ENCODE measurements at places on chromosomes 11 and 22.

GRCh38 chr11:9691865-9692264, 28.0 kb downstream of the SWAP70 start:
- no peak for DNase-seq

DNA sequence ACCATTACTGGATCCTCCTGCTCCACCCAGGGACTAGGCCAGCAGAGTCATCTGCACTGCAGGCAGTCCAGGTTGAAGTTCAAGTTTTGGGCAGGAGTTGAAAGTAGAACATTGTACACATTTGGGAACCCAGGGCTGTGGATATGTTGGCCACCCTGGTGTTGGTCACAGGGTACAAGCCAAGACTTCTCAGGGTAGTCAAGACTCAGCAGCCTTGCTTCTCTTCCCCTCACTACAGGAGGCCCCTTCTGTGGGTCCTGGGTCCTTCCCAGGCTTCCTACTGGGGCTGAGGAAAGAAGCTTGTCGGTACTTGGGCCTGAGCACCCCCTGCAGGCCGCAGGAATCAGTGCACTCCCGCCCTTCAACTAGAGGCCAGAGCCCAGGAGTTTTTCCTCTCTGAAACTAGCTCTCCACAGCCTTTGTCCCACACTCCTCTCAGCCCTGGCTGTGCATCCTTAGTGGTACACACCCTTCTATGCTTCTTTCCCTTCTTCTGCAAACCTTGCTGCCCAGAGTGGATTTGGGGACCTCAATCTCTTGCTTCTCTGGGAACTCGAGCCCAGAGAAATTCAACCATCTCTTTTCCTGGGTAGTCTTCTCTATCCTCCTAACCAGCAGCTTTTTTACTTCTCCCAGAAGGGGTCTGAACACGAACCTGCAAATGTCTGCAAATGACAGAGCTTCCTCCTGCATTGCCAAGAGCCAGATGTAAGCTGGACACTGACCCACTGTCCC, 2.6 kb upstream of the HPX start:
- no peak for DNase-seq

GRCh38 chr22:17924735-17925364, 99.5 kb downstream of the MICAL3 start:
- no peak for DNase-seq

- no peak for DNase-seq
Observed at GRCh38 chr11:16815047-16815767, 76.8 kb downstream of the C11orf58 start.

DNA sequence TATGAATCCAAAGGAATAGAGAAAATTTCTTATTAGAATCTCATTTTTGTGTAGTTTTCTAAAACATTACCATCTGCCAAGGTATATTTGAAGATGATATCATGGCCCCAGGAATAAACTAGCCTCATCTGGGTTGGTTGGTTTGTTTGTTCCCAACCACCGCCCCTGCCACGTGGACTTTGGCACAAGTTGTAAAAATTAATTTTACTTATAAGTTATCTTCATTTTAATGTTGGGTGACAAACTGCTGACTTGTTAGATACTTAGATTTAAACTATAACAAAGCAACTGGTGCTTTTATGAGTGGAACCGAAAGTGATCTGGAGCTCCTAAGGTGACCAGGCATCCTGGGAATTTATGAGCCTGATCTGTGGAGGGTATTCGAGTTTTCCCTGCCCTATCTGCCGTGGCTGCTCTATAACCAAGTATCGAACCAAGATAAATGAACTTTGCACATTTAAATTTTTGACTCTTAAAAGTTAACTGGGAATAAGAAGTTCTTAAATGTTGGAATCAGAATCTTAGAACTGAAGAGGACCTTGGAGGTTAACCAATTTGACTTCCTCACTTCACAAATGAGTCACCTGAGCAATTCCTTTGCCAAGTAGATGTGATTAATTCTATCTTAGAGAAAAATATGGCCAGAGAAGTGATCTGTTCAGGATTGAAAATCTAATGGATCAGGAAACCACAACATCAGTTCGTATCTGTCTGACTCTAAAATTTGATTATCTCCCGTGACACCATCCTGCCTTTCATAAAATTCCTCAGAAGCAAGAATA, 129.1 kb upstream of the ARHGAP42 start:
- DNase-seq: no peak

GRCh38 chr22:50456466-50457234, 18.2 kb downstream of the SBF1 start:
- no peak for DNase-seq

DNA sequence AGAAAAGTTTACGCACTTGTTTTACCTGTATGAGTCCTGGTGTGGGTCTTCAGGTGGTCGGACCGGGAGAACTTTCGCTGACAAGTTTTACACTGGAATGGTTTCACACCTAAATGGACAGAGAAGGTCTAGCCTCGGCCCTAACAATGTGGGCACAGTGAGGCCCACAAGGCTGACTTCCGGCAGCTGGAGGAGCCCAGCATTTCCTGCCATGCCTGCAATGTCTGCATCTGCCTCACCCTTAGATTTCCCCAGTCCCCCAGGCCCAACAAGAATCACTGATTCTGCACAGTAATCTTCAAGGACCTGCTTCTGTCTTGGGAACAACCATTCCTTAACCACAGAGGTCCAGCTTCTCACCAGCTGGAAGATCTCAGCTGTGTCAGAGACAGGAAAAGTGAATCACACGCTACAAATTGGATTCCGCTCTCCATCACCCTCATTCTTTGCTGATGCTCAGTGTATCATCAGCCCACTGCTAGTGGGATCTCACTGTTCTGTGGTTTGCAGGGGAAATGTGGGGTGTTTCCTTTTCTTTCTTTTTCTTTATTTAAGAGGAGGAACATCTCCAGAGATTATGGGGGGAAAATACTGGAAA, 43.3 kb downstream of the WT1 start:
- no peak for DNase-seq

DNA sequence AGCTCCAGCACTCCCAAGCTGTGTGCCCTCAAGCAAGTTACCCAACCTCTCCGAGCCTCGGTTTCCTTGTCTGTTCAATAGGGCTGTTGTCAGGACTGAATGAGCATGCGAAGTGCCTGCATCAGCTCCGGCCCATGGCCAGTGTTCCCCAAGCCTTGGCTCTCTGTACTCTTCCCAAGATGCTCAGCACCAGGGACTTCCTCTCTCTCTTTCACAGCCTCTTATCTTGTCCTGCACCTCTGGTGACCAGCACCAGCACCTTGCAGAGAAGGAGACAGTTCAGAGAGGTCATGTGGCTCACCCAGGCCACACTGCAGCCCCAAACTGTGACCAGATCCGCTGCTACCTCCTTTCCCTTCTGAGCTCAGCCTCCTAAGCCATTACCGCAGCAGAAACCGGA, 120.3 kb upstream of the ANO1 start:
- DNase-seq: no peak

GRCh38 chr22:17213976-17214375, 5.3 kb downstream of the ADA2 start:
- DNase-seq: no peak
